ENCODE measurements at places on chromosomes 16 and 17. TPM values are rescaled to one million over a fixed set of nuclear protein-coding genes. Genes with fewer than 3 reads are reported as not detected.
A peak's percentile ranks its signal among the peaks of the same experiment; 100 is the strongest.

The ADAMTS18 gene
- total RNA-seq: not detected

DNA sequence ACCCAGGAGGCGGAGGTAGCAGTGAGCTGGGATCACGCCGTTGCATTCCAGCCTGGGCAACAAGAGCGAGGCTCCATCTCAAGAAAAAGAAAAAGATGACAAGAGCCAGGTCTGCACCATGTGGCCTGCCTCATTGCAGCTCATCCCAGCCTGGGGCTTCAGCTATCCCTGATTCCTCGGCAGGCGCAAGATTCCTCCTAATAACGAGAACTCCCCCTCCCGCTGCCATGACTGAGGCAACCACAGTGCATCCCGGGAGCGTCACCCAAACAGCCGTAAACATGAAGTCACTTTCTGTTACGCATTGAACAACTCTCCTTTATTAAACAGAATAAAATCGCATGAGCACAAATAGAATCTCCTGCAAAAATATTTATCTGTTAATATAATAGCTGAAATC is 120.6 kb downstream of the MGAT5B start:
- no peak for DNase-seq

The YBX2 gene
- total RNA-seq: 1.6 TPM

DNA sequence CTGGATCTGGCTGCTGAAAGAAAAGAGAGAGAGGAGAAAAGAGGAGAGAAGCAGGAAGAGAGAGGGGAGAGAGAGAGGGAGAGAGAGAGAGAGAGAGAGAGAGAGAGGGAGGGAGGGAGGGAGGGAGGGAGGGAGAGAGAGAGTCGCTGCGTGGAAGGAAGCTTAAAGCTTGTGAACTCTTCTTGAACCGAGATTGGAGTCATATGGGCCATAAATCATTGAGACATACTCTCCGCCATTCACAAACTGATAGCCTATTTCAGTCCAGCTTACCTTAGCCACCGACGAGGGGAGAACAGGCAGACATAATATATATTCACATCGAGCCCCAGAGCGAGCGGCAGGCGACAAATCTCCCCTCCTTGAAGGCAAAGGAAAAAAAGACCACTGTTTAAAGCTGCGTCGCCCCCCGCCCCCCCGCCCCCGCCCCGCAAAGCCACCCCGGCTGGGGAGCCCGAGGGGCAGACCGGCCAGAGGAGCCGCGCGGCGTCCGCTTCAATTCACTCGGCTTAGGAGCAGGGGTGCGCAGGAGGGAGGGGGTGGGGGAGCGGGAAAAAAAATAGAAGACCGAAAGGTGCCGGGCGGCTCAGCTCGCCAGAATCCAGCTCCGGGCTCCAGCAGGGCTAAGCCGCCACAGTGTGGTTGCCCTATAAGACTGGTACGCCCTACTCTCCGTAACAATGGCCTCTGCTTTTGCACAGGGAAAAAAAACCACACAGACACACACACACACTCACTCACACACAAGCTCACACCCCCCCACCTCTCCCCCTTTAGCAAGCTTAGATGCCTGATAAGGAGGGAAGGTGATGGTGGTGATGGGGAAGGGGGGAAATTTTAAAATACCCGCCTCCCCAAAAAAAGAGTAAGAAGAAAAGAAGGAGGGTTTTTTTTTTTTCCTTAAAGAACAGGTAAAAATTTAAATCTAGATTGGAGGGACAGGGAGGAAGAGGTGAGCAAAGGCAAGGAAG is 10.6 kb upstream of the HOXB2 start:
- DNase-seq: no peak

- no peak for DNase-seq
Measured at GRCh38 chr17:83162035-83162745, 82.8 kb downstream of the METRNL start.

DNA sequence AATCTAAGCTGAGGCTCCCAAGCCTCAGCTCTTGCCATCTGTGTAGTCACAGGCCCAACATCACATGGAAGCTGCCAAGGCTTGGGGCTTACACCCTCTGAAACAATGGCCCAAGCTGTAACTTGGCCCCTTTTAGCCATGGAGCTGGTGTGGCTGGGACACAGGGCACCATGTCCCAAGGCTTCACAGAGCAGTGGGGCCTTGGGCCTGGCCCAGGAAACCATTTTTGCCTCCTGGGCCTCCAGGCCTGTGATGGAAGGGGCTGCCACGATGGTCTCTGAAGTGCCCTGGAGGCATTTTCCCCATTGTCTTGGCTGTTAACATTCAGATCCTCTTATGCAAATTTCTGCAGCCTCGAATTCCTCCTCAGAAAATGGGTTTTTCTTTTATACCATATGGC is 952.3 kb upstream of the GOT2 start:
- no peak for DNase-seq

- no peak for DNase-seq
Measured at GRCh38 chr16:65005696-65006095, 116.2 kb downstream of the CDH11 start.

The AATK gene
- total RNA-seq: 12.8 TPM

DNA sequence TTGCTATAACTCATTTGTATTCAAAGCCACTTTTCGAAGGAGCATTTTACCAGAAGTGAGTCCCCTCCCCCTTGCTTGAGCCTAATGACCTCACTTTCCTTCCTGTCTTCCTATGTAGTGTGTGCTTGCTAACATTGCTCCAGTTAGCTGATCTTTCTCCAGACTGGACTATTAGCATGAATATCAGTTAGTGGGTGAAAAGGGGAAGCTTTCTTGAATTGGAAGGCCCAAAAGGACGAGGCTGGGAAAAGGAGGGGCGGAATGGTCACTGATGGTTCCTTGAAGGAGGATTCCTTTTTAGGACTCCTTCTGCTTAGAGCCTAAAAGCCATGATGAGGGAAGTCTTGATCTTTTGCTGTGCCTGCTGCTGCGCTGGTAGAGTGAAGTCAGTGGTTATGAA is 11.9 kb downstream of the MAP3K3 start:
- DNase-seq: no peak

GRCh38 chr17:20992416-20992815 is 50.4 kb downstream of the USP22 start:
- no peak for DNase-seq

DNA sequence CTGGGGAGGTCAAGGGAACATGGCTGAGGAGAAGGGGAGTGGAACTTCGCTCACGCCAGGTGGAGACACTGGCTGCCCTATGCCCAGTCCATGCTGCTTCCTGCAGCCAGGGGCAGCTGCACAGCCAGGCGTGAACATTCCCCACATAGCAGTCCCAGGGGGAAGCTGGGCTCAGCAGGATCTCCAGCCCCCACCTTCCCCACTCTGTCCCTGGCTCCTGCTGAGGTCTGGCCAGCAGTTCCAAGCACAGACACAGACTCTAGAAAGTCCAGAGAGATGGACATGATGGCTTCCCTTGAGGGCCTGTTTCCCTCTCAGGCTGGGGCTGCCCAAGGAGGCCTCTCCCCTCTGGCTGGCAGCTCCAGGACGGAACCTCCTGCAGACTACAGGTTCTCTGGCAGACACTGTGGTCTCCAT is 9.3 kb downstream of the JUP start:
- peak; percentile 88 for DNase-seq

DNA sequence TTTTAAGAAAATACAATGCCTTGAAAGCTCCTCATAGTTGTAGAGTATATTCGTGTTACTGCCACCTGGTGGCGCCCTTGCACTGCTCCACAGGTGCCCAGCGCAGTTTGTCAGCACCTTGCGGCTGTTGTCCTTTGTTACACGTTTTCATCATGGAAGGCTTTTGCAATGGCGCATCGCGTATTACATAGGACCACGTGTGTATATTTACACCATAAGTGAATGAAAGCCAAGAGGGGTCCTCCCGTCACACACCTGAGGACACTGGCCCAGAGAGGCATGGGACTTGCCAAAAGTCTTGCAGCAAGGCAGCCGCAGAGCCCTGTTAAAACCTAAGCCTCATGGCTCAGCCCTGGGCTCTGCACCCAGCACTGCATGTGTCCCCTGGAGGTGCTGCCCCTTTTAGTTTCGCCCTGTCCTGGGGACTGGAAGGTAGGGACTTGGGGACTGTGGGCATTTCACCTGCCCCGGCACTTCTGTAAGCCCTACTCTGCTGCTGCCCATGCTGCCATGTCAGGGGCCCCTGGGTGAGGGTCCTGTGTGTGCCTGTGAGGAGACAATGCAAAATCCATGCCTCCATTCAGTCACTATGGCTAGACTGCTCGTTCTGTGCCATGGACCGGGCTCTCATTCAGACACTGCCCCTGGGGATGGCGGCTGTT is 24.3 kb downstream of the POLR3E start:
- DNase-seq: peak; percentile 66

The KRT27 gene
- 0.21 TPM for total RNA-seq

DNA sequence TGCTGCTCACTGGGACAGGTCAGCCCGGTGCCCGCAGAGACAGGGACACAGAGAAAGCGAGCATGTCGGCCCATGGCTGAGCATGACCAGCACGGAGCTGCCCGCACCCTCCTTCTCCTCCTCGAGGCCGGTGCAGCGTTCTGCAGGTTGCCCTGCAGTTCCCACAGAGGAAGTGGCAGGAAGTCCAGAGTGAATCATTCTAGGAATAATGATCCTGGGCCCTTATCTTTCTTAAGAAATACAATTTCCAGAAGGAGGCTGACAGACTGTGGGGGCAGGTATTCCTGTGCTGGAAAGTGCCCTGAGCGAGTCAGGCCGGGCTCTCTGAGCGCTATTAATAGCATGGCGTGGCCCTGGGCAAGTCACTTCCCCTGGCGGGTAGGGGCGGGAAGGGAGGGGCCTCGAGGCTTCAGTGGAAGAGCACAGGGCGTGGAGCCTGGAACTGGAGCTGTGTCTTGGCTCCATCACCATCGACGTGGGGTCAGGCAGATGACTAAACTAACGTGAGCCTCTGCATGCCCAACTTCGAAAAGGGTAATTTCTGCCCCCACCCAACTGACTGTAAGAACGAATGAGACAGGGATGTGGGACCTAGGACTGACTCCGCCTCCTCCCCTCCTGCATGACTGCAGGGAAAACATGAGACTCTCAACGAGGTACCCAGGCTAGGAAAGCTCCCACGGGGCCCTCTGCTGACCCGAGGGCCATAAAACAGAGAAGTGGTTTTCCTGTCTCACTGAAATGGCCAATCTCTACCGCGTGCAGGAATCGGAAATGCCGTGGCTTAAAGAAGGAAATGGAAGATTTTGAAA is 9.8 kb downstream of the TMEM204 start:
- DNase-seq: peak; percentile 91

The RRAD gene
- total RNA-seq: 299 TPM

GRCh38 chr17:35736236-35736635 is 4.8 kb downstream of the RASL10B start:
- DNase-seq: no peak
